ENCODE measurements at places on chromosomes 1 and 21.

- DNase-seq = no peak
- no peak overlapping the region for H3K27ac ChIP-seq
- peaks cover 30% of the 10 kb centered on the region for H3K4me1 ChIP-seq
- H3K4me3 ChIP-seq = no peak overlapping the region
- no peaks in the 10 kb centered on the region for H3K27me3 ChIP-seq
- peaks cover 4% of the 10 kb centered on the region for H3K36me3 ChIP-seq
Measured at GRCh38 chr21:41597811-41598231, 89.9 kb upstream of the TMPRSS2 start.

DNA sequence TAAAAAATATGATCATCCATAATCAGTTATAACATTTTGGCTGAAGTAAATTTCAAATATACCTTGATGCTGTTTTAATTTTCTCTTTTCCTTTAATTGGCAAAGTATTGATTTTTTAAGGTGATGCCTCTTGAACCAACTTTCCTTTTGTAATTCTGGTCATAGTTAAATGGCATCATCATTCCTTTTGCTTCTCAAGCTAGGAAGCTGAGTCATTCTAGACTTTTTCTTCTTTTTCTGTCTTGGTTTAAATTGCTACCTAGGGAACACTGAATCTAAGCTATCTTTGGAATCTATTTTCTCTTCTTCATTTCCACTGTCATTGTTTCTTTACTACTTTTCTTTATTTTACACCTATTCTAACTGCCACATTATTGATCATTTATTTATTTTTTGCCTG is 162.7 kb downstream of the HMCN1 start:
- no peak for DNase-seq
- H3K4me3 ChIP-seq = no peak overlapping the region
- H3K4me1 ChIP-seq = no peaks in the 10 kb centered on the region
- H3K36me3 ChIP-seq = no peaks in the 10 kb centered on the region
- no peaks in the 10 kb centered on the region for H3K27me3 ChIP-seq

GRCh38 chr1:230970432-230970831 is 8.2 kb downstream of the TTC13 start:
- no peak for DNase-seq
- H3K27ac ChIP-seq = no peak overlapping the region
- H3K27me3 ChIP-seq = no peaks in the 10 kb centered on the region
- H3K4me1 ChIP-seq = peaks cover 34% of the 10 kb centered on the region
- H3K36me3 ChIP-seq = no peaks in the 10 kb centered on the region

DNA sequence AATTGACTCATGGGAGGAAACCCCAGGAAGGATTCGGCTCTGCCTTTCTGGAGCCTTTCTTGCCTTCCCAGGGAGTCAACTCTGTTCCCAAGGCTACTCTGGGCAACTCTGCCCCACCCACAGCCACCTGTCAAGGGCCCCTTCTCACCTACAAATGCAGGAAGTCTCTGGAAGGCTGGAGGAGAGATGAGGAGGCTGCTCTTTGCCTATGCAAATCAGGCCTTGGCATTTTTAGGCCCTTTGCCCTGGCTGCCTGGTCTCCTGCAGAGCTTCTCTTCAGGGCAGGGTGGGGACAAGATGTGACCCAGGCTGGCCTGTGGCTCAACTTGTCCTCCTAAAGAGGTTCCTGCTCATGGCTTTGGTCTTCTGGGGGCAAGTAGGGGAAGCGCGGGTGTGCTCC is 5.4 kb downstream of the SLC6A9 start:
- peak; percentile 43 for DNase-seq
- no peak overlapping the region for H3K27ac ChIP-seq
- no peaks in the 10 kb centered on the region for H3K27me3 ChIP-seq
- no peak overlapping the region for H3K4me3 ChIP-seq
- H3K36me3 ChIP-seq = peaks cover 38% of the 10 kb centered on the region

- peak overlapping the region; percentile 52 for H3K4me3 ChIP-seq
- H3K36me3 ChIP-seq = no peaks in the 10 kb centered on the region
- H3K27me3 ChIP-seq = no peaks in the 10 kb centered on the region
Measured at GRCh38 chr21:37009740-37010341, 3.3 kb downstream of the RIPPLY3 start.

- H3K36me3 ChIP-seq = peaks cover 27% of the 10 kb centered on the region
- H3K27me3 ChIP-seq = no peaks in the 10 kb centered on the region
- DNase-seq = no peak
- H3K4me3 ChIP-seq = no peak overlapping the region
- peaks cover 27% of the 10 kb centered on the region for H3K4me1 ChIP-seq
Measured at GRCh38 chr1:155279268-155279667, 2.0 kb downstream of the HCN3 start.
